ENCODE measurements at places on chromosomes 2 and 18.

DNA sequence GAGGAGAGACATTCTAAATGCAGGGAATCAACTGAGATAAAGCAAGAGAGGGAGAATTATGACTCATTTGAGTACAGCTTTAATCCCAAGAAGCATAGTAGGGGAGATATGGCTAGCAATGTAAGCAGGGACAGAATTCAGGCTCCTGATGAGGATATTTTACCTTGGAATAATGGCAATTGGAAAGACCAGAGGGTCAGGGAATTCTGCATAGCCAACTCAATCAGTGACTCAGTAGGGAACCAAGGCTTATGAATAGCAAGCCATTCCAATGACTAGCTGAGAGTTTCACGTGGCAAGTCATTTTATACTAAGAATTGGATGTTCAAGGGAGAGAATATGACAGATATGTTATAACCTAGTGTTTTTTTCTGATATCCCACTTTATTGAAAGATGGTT, 563.8 kb upstream of the NETO1 start:
- DNase-seq: no peak

- no peak for DNase-seq
These were observed 308.4 kb upstream of the RAB12 start for GRCh38 chr18:8300751-8301410.

DNA sequence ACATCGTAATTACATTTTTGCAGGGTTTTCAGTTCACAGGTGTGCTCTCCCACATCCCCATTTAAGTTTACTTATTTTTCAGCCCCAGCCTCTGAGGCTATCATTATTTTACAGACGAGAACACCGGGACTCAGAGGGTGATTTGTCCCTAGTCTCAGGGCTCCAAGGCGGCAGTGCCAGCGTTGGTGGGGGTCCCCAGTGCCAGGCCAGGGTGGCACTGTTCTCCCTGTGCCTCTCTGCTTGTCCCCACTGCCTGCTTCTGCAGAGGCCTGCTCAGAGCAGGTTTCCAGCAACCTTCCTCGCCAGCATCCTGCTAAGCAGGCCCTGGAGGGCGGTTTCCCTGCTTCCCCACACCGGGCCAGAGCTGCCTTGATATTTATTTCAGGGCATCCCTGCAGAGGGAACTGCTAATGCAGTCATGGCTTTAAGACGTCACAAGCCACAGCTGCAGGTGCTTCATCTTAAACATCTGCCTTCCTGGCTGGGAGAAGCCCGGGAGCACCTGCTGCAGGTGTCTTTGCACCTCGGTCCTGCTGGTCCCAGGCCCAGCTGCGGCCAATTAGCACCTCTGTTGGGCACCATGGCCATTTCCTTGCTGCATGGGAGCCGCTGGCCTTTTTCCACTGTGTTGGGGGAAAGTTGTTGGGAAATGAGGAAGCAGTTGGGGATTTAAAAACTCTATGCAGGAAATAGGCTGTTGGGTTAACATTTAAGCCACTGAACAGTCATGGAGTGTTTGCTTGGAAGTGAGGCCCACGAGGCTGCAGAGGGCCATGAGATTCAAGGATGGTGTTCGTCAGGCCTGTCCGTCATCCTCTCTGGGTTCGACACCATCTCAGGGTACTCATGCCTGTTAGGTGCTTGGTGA, 22.8 kb downstream of the HPCAL1 start:
- no peak for DNase-seq

DNA sequence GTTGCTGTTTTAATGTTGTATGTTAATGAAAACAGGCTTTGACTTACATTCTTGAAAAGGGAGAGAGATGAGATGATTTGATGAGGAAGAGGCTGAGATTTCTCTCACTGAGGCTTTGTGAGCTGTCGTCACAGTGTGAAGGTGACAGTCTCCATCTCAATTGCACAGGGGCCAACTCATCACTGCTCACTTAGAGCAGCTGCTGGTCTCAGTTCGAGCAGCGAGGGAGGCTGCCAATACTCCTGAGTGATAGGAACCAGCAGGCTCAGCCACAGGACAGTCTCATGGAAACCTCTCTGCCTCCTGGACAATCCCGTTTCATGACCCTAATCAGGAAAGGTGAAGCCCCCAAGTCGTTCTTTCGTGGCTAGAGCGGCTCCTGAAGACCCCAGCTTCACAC, 170.7 kb upstream of the SOX11 start:
- DNase-seq: no peak

- no peak for DNase-seq
These were observed 2.7 kb downstream of the NCOA1 start for GRCh38 chr2:24493713-24494112.

DNA sequence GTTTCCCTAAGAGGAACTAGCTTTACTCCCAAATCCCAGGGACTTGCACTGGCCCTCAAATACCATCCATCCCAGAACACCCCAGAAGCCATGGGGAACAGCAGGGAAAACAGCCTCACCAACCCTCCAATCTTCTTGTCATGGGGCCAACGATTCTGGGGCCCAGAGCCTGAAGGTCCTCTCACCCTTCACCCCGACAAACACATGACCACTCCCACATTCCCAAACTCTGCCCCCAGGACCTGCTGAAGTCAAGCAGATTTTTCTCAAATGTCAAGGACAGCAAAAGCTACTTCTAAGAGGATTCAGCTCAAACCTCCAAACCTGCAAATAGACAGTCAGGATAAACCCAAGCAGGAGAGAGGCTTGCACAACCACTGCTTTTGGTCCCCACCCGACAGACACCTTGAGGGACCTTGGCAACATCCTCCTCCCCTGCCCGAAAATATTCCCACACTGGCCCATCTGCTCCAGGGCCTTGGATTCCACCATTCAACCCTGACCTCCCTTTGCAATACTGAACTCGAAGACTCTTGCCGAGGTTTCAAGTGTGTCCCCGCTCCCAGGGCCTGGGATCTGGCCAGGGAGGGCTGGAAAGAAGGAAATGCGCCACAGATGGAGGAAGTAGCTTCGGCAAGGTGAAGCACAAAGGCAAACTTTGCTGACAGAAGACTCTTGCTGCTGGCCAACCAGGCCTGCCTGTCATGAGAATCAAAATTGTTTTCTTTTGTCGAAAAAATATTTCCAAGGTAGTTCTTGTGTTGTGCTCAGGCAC, 143.3 kb downstream of the ZFP36L2 start:
- DNase-seq: no peak

- no peak for DNase-seq
These were observed 4.9 kb upstream of the HS6ST1 start for GRCh38 chr2:128323555-128323931.

- DNase-seq: no peak
These were observed 513.3 kb downstream of the LRRTM4 start for GRCh38 chr2:77008853-77009252.

DNA sequence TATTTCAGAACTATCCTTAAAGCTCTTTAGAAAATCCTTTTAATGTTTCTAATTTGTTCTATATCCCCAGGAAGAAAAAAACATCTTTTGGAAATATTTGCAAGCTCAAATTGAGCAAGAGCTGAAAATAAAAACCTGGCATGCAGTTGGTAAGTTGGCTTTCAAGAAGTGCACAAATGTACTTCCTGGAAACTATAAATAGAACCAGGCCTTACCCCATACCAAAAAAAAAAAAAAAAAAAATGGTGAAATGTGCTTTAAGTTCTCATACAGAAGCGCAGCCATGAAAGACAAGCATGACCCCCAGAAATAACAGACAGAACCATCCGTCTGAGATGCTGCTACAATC, 178.5 kb downstream of the HDAC4 start:
- DNase-seq: no peak
